Neural crest cell (in vitro differentiated cells): ENCODE measurements at places on chromosomes 13 and 19. TPM values are rescaled to one million over a fixed set of nuclear protein-coding genes. Genes with fewer than 3 reads are reported as not detected.

DNA sequence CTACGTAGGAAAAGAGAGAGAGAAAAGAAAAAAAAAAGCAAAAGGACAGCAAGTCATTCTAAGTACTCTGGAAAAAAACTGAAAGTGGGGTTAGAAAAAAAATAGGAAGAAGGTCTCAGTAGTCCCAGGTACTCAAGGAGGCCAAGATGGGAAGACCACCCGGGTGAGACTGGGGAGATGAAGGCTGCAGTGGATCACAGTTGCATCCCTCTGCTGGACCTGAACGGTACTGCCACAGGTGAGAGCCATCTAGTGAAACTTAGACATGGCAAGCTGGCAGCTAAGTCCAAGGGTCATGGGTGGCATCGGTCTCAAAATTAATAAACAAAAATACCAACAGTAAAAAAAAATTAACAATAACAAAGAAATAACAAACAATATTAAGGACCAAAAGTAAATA lies 41.0 kb upstream of the ZNF91 start:
- no peak overlapping the region for H3K27ac ChIP-seq
- no peak overlapping the region for H3K4me3 ChIP-seq
- H3K4me1 ChIP-seq, result no peaks in the 10 kb centered on the region
- H3K36me3 ChIP-seq, result peaks cover 25% of the 10 kb centered on the region
- H3K27me3 ChIP-seq, result no peaks in the 10 kb centered on the region

DNA sequence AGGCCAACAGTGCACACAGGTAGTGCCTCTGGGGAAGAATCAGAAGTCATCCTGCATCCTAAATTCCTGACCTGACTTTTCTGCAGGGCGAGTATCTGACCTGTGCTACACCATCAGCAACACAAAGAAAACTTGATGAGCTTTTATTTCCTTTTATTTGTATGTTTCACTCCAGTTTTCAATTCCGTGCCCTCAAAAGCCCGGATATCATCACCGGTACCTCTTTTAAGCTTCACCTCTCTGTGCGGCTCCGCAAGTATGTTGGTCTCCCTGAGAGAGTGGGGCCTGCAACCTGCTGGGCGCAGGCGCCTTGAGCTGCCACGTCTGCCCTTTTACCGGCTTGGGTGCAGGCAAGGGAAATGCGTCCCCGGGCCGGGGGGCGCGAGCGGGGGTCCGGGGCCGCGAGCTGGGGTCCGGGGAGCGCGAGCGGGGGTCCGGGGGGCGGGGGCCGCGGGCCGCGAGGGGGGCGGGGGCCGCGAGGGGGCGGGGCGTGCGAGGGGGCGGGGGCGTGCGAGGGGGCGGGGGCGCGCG lies 4.3 kb upstream of the DUXA start:
- H3K27me3 ChIP-seq, result peaks cover 22% of the 10 kb centered on the region
- peak overlapping the region; percentile 11 for H3K4me3 ChIP-seq
- no peak overlapping the region for H3K27ac ChIP-seq
- H3K4me1 ChIP-seq, result peaks cover 4% of the 10 kb centered on the region

DNA sequence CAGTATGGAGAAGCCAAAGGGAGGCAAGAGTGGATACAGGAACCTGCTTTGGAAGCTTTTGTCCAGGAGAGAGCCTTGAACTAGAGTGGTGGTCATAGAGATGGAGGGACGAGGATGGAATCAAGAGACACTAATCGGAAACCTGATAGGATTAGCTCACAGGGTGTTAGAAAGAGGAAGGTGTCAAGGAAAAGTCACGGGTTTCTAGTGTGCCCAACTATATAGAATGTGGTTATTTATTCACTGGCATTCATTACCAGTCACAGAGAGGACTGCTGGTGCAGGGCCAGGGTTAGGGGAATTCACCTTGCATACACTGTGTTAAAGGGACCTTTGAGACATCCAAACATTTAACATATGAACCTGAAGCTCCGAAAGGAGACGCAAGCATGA lies 43.4 kb upstream of the URAD start:
- peaks cover 20% of the 10 kb centered on the region for H3K27me3 ChIP-seq
- H3K4me1 ChIP-seq, result no peaks in the 10 kb centered on the region
- DNase-seq, result no peak
- no peak overlapping the region for H3K27ac ChIP-seq
- no peak overlapping the region for H3K4me3 ChIP-seq

- H3K36me3 ChIP-seq, result no peaks in the 10 kb centered on the region
- H3K27me3 ChIP-seq, result peaks cover 13% of the 10 kb centered on the region
- peak overlapping the region; percentile 97 for H3K4me3 ChIP-seq
- H3K4me1 ChIP-seq, result peaks cover 47% of the 10 kb centered on the region
These were observed 1.7 kb downstream of the MLLT1 start for GRCh38 chr19:6278051-6278450.

- no peaks in the 10 kb centered on the region for H3K36me3 ChIP-seq
- H3K27me3 ChIP-seq, result peaks cover 3% of the 10 kb centered on the region
- peaks cover 6% of the 10 kb centered on the region for H3K4me1 ChIP-seq
- no peak for DNase-seq
- no peak overlapping the region for H3K4me3 ChIP-seq
These were observed 8.0 kb upstream of the DHRS12 start for GRCh38 chr13:51811920-51812451.

GRCh38 chr19:38792250-38793111 lies 3.5 kb downstream of the LGALS7B start:
- H3K27me3 ChIP-seq, result peaks cover 6% of the 10 kb centered on the region
- H3K4me1 ChIP-seq, result peaks cover 4% of the 10 kb centered on the region
- peak overlapping the region; percentile 43 for H3K27ac ChIP-seq
- no peak for DNase-seq
- H3K4me3 ChIP-seq, result no peak overlapping the region

DNA sequence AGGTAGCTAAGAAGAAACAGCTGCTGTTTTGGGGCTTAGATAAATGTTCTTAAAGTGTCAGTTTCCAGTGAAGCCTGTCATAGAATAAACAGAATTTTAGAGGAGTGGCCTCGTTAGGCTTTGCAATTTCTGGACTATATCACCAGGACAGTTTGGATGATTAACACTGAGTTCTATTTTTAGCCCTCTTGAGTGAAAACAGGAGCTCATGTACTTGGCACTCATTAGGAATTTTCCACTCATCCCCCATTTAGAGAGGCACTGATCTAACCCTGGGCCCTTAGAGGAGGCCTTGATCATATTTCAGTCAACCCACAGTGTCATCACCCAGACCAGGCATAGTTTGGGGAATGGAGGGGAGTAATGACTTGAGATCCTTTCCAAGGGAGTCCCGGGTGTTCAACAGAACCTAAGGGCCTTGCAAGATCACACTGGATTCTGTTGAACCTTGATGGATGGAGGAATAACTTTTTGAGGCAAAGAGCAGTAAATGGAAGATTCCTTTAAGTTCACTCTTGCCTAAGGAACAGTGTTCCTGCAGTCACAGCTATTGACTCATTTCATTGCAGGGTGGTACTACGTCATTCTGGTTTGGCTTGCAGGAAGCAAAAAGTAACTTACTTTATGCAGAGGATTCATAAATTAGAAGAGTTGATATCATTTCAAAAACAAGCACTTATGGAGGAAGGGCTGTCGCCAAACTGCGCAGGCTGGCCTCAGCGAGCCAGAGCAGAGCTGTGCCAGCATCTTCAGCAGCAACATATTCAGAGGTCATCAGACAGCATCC lies 160.2 kb downstream of the SLC7A1 start:
- no peaks in the 10 kb centered on the region for H3K36me3 ChIP-seq
- peaks cover 23% of the 10 kb centered on the region for H3K27me3 ChIP-seq
- no peak for DNase-seq

- H3K27ac ChIP-seq, result no peak overlapping the region
- no peak for DNase-seq
- no peaks in the 10 kb centered on the region for H3K36me3 ChIP-seq
- peaks cover 12% of the 10 kb centered on the region for H3K4me1 ChIP-seq
- H3K27me3 ChIP-seq, result no peaks in the 10 kb centered on the region
These were observed 117.4 kb upstream of the FNDC3A start for GRCh38 chr13:48858122-48858902.

DNA sequence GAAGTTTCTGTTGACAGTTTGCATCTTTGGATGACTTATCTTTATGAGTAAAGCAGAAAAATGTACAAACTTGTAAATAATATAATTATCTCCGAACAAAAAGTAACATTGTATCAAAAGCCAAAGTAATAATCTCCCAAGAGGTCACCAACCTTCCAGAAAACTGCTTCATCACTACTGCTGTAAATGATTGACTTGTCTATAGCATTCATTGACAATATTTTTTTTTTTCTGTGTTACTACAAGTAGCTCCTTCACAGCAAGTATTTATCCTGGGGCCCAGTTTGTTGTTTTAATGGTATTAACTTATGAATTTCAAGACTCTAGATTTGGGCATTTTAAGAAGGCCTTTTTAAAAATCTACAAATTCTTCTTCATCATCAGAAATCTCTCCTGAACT lies 242.4 kb downstream of the KLF12 start:
- no peak overlapping the region for H3K27ac ChIP-seq
- H3K36me3 ChIP-seq, result no peaks in the 10 kb centered on the region
- no peaks in the 10 kb centered on the region for H3K27me3 ChIP-seq

- no peak for DNase-seq
- peaks cover 32% of the 10 kb centered on the region for H3K4me1 ChIP-seq
- H3K27me3 ChIP-seq, result no peaks in the 10 kb centered on the region
These were observed 514 bp downstream of the PRKACA start for GRCh38 chr19:14116918-14117578.

- no peak for DNase-seq
- H3K4me3 ChIP-seq, result no peak overlapping the region
- no peak overlapping the region for H3K27ac ChIP-seq
- H3K27me3 ChIP-seq, result peaks cover 2% of the 10 kb centered on the region
- no peaks in the 10 kb centered on the region for H3K4me1 ChIP-seq
These were observed 38.9 kb upstream of the C19orf12 start for GRCh38 chr19:29753934-29754305.

DNA sequence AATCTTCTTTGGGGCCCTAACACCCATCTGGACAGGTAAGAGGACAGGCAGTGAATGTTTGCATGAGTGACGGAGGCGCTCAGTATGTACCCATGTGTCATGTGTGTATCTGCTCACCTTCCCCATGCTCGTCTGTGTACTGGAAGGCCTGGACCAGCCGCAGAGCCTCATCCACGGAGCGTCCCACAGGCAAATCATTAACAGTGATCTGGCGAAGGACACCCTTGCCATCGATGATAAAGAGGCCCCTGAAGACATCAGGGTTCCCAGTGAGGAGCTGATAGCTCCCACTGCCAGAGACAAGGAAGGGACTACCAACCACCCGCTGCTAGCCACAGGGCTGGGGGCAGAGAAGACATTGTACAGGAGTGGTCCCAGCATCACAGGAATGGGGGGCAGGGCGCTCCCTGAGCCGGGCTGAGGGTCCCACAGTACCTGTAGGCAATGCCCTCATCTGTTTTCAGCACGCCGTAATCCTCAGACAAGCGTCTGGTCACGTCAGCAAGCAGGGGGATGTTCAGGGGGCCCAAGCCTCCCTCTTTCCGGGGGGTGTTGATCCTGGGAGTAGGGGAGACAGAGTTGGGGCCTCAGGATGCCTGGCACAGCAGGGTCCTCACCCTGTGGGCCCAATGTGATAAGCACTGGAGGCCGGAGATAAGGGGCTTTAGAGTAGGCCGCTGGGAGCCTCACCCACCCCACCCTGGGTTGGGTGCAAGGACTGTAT lies 1.7 kb downstream of the PRDX2 start:
- H3K4me1 ChIP-seq, result peaks cover 28% of the 10 kb centered on the region
- H3K27me3 ChIP-seq, result peaks cover 3% of the 10 kb centered on the region
- H3K4me3 ChIP-seq, result peak overlapping the region; percentile 94
- no peaks in the 10 kb centered on the region for H3K36me3 ChIP-seq
- no peak for DNase-seq
- H3K27ac ChIP-seq, result no peak overlapping the region

Gene PRTN3
- total RNA-seq, result not detected in 2 replicates

Gene CYP2B6
- not detected in 2 replicates for total RNA-seq

Gene SHANK1
- 6.7 and 6.8 TPM in 2 replicates for total RNA-seq

Gene ZBTB7A
- 15.2 and 15.7 TPM in 2 replicates for total RNA-seq

Gene ZNF132
- 0.28 and 0.52 TPM in 2 replicates for total RNA-seq

Gene DKKL1
- 1.9 and 2.0 TPM in 2 replicates for total RNA-seq

Gene DMKN
- total RNA-seq, result not detected in 2 replicates

Gene C13orf42
- not detected in 2 replicates for total RNA-seq
